Left ventricle myocardium superior (tissue), 1 donor: ENCODE measurements at places on chromosomes 5 and 9. TPM values are rescaled to one million over a fixed set of nuclear protein-coding genes. Genes with fewer than 3 reads are reported as not detected.

GRCh38 chr9:88736136-88736637 lies 201.2 kb downstream of the NXNL2 start:
- no peak for DNase-seq

GRCh38 chr5:44361342-44362001 lies 27.7 kb downstream of the FGF10 start:
- no peak for DNase-seq

- no peak for DNase-seq
These were observed 10.2 kb downstream of the DIAPH1 start for GRCh38 chr5:141608557-141608956.

DNA sequence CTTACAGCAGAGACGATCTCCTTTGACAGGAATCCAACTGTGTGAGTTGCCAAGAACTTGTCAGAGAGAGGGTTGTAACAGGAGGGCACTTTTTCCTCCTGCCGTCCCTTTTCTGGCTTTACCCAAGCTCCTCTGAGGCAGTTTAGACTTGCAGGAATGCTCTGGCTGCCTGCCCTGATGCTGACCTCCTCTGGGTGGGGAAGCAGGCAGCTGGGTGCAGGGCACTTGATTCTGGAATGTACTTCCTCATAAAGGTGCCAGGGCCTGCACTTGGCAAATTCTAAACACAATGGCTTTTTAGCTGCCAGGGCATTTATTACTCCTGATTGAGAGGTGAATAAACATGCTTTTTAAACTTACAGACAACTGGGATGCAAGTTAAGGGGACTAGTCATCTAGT lies 190.4 kb downstream of the EPB41L4A start:
- peak; percentile 89 for DNase-seq

DND1 gene
- 0.67 TPM for total RNA-seq

DNA sequence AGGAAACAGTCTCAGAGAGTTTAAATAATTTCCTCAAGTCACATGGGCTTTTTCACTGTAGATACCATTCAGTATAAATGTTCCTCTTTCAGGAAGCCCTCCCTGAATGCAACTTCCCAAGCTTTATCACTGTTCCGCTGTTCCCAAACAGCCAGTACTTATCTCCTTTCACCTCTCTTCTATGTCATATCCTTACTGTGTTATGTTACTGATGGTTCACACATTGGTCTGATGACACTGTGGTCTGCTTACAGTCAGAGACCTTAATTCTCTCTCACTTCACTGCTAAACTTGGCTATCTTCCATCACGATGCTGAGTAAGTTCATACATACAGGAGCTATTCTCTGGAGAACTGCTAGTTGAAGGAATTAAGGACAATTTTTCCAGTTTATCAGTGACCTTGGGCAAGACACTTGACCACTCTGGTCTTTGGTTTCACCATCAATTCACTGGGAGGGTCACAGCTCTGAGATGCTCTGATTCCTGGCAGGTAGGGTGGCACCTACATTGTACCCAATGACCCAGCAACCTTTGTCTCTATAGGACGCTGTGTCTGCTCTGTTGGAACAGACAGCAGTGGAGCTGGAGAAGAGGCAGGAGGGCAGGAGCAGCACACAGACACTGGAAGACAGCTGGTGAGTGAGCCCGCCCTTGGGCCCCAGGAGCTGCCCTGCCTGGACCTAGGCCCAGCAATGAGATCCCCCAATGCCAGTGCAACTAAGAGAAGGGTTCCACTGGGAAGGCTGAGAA lies 42.1 kb upstream of the RARS1 start:
- DNase-seq: no peak

JMY gene
- 11.7 TPM for total RNA-seq

BSPRY gene
- 0.37 TPM for total RNA-seq

GRCh38 chr5:173499471-173500212 lies 116.8 kb downstream of the BOD1 start:
- peak; percentile 66 for DNase-seq

GRCh38 chr9:6218099-6218502 lies 2.5 kb downstream of the IL33 start:
- no peak for DNase-seq

DNA sequence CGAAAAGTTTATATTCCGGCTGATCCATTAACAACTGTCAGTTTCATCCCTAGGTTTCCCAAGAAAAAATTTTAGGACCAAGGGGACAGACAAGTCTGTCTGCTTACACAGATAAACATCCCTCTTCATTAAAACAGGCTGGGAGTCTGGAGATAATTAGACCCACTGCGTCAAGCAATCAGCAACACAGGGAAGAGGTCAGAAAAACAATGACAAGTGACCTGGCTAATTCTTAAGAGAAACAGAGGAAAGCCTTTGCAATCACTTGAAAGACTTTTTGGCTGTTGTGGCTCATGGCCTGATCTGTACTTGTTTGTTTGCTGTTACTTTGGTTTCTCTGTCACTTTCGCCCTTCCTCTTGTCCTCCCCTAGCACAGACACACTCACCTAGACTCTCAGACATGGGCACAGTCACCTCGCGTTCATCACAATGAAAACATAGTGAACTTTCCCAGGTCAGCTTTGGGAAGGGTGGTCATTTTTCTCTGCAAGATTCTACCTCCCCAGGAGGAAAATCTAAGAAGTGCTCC lies 2.9 kb upstream of the CCDC192 start:
- DNase-seq: no peak

NR2F1-AS1 gene
- 0.57 TPM for total RNA-seq

GRCh38 chr5:139108063-139108824 lies 89.9 kb downstream of the SIL1 start:
- no peak for DNase-seq

TMC1 gene
- total RNA-seq: not detected
